Colonic mucosa (tissue), 4 donors: ENCODE measurements at places on chromosomes 11 and 22. TPM values are rescaled to one million over a fixed set of nuclear protein-coding genes. Genes with fewer than 3 reads are reported as not detected.

DNA sequence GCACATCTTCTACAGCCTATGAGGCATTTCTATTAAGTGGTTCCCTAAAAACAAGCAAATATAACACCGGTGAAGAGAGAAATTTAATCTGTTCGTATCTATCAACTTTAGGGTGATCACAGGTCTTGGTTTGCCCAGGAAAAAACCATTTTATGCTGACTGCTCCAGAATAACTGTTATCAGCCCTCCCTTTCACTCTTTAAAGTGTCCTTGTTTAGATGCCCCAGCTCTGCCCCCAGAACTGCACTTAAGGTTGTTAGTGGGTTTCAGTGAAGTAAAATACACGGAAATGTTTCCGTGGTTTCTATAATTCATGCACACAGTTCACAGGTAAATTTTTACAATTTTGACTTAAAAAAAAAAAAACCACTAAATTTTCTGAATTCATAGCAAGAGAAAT is 70.0 kb downstream of the NARS2 start:
- no peak overlapping the region for H3K27ac ChIP-seq
- no peaks in the 10 kb centered on the region for H3K4me1 ChIP-seq
- no peaks in the 10 kb centered on the region for H3K36me3 ChIP-seq
- H3K27me3 ChIP-seq = no peaks in the 10 kb centered on the region

DNA sequence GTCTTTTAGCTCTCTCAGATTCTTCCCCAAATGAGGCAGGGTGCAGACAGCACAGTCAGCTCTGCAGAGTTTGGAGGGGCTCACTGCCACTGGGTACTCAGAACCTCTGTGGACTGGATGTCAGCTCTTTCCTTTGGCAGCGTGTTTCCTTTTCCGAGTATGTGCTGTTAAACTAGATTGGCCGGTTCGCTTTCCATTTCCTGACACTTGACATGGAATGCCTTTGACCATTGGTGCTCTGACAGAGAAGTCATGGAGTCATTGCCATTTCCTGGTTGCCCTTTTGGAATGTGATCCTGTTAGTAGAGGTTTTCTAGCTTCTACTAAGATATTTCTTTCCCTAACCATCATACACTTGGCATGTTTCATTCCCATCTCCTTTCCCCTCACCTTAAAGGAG is 86.7 kb downstream of the SWAP70 start:
- H3K4me1 ChIP-seq = no peaks in the 10 kb centered on the region
- H3K36me3 ChIP-seq = no peaks in the 10 kb centered on the region
- no peak overlapping the region for H3K4me3 ChIP-seq
- DNase-seq = no peak

DNA sequence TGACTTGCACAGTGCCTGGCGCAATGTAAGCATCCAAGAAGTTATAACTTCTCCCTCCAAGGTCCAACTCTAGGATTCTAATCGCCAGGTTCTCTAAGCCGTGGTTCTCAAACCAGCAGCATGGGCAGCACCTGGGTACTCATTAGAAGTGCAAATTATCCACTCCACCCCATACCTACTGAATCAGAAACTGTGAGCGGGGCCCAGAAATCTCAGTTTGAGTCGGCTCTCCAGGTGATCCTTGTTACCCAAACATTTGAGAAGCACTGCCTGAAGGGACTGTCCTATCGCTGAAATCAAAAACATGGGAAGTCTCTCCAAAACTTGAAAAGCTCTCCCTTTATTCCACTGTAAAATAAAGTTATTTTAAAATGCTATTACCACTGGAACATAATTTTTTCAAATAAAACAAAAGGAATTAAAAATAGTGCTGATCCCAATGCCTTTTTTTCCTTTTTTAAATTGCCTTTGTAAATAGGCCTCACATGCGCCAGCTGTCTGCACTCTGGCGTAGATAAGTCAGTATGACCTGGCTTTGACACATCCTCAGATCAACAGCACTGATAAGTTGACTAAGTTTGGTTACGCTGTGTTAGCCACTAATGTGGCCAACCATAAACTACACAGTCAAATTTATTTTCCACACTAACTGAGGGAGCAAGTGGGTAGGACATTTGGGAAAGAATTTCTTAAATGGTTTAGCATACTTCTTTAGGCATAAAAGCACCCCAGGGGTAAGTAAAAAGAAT is 8.4 kb upstream of the CTR9 start:
- H3K27ac ChIP-seq = no peak overlapping the region
- no peaks in the 10 kb centered on the region for H3K36me3 ChIP-seq
- no peak overlapping the region for H3K4me3 ChIP-seq
- H3K27me3 ChIP-seq = no peaks in the 10 kb centered on the region
- no peaks in the 10 kb centered on the region for H3K4me1 ChIP-seq

DNA sequence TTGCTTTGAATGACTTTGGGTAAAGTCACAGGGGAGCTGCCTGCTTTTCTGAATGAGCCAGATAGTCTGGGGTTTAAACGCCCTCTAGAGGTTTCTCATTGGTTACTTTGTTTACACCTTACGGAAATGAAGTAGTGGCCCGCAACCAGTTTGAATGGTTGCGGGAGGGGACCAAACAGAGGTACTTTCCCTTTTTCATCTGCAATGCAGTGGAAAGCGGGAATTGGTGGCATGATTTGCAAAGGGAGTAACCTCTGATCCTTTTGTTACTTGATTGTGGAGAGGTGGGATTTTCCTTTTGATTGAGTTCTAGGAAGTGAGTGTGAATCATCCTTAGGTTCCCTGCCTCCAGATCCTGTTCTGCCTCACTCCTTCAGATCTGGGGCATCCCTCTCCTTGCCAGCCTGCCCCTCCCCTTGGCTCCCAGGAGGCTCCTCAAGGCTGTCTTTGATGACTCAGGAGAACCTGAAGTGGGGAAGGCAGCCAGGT is 15.9 kb upstream of the GLYATL1 start:
- no peaks in the 10 kb centered on the region for H3K27me3 ChIP-seq
- H3K4me3 ChIP-seq = no peak overlapping the region
- H3K4me1 ChIP-seq = peaks cover 13% of the 10 kb centered on the region
- no peak overlapping the region for H3K27ac ChIP-seq
- H3K36me3 ChIP-seq = no peaks in the 10 kb centered on the region

DNA sequence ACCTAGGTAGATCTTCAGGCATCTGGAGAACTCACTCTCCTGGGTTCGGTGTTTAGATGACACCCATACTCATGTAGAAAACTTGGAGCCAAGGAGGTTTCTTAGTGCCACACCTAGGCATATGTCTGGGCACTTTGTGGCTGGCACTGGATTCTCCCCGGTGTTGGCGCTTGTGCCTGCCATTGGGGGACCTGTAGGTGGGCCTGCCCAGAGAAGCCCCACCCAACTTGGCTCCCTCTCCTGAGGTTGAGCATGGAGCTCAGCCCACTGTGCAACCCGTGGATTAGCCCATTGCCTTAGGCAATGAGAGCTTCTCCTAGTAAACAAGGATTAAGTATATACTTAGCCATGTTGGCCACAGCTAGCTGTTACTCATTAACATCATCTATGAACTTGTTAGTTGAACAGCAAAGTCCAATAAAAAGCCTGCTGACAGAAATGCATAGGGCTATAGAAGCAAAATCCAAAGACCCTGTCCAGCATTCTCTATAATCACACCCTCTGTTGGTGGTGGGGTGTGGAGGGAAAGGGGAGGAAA is 335.5 kb upstream of the CHORDC1 start:
- no peaks in the 10 kb centered on the region for H3K27me3 ChIP-seq
- no peak overlapping the region for H3K27ac ChIP-seq
- H3K4me3 ChIP-seq = no peak overlapping the region
- H3K4me1 ChIP-seq = no peaks in the 10 kb centered on the region

LAMTOR1 gene
- total RNA-seq = 84.9 TPM

MACROD1 gene
- 18.6 TPM for total RNA-seq
